GM06990 (cell line): ENCODE measurements at places on chromosomes 2 and 18.

GRCh38 chr18:61891894-61892293 is 913 bp downstream of the RNF152 start:
- DNase-seq = no peak

DNA sequence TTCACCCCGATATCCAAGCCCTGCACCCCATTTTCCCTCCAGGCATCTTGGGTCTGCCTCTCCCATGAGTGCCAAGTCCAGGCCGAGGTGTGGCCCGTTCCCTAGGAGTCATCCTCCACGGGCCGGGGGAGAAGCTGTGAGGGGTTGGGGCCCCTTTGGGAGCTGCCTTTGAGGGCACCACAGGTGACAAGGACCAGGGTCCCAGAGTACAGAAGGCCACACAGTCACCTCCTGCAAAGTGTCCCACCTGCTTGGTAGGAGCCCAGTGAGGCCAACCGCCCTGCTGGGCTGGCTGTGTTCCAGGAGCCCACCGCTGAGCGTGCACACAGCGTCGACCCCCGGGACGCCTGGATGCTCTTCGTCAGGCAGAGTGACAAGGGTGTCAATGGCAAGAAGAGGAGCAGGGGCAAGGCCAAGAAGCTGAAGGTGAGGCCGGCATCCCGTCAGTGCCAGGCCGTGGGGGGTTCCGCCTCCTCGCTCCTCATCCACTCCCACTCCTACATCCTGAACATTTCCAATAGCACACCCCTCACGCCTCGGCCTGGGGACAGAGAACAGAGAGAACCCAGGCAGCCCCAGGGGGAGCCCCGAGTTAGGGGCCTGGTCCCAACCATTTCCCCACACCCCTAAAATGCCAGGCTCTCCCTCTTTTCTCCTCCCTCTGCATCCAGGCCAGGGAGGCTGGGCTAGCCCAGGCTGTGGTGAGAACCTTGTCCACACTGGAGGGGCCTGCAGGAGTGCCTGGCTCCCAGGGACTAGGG is 2.7 kb downstream of the ERFE start:
- no peak for DNase-seq

DNA sequence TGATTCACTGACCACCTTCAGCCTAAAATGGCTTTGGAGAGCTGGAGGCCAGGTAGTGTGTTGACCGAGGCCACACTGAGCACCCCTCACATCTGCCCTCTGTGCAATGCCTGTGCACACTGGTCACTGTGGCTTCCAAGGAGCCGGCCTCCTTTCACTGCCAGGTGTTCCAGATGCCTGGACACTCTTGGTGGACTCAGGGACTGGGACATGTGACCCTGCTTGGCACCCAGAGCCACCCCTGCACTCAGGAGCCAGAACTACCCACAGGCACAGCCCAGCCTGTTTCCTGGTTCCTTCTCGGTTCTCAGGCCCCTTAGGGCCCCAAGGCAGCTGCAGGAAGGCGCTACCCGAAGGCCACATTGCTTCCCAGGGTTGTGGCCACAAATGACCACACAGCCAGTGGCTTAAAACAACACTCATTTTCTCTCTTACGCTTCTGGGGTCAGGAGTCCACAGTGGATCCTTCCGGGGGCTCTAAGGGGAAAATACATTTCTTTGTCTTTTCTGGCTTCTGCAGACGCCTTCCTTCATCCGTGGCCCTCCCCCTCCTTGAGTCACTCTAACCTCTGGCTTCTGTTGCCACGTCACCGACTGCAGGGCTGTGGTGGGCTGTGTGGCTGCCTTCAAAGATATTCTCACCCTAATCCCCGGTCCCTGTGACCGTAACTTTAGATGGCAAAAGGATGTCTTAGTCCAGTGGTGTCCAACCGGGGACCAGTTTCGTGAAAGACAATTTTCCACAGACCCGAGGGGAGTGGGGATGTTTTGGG is 78.6 kb downstream of the ASB1 start:
- no peak for DNase-seq

DNA sequence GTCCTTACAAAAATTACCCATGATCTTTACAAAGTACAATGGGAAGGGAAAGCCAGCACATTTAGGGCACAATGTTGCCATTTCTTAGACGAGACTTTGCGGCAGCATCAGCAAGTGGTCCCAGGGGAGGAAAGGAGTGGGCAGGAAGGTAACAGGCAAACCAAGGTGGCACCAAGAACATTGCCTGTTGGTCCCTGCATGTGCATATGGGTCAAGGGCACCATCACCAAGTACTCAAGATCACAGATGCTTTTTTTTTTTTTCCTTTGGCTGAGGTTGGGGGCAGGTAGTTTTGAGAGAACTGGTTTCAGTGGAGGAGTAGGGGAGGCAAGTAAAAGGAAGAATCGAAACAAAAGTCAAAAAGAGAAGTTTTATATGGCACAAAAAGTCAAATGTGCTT is 752 bp upstream of the CYTIP start:
- DNase-seq = no peak

- DNase-seq = no peak
Measured at GRCh38 chr2:241814393-241814642, 5.3 kb downstream of the NEU4 start.

DNA sequence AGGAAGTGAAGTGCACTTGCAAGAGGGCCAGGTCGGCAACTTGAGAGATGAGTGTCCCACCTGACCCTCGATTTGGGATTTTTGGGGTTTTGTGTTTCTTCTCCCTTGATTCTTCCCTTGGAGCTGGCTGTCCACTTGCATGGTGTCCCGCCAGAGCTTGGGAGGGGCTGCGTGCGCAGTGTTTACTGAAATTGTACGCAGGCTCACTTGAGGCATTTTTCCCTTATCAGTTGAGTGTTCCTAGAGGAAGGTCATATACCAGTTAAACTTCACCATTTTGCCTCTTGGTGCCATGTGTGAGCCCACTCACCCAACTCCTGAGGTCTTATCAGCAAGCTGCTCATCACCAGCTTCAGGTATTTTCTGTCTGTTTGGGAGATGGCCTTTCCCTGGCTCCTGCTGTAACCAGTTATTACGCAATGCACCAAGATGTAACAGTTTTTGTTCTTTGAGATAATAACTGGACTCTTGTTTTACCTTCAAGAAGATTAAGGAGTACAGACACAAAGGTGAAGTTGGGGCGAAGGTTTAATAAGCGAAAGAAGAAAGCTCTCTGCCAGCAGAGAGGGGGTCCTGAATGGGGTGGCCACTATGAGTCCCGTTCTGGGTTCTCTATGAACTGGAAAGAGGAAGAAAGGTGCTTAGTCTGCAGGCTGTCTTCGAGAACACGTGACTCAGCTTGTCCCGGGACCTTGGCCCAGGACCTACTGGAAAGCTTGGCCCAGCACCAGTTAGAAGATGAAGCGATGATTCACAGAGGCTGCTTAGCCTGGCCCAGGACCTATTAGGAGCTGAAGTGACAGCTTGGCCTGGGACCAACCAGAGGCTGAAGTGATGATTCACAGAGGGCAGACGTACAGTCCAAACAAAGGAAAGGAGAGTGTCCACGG is 21.5 kb upstream of the TXNL4A start:
- no peak for DNase-seq

- no peak for DNase-seq
Measured at GRCh38 chr2:129055824-129056223, 737.2 kb upstream of the HS6ST1 start.

DNA sequence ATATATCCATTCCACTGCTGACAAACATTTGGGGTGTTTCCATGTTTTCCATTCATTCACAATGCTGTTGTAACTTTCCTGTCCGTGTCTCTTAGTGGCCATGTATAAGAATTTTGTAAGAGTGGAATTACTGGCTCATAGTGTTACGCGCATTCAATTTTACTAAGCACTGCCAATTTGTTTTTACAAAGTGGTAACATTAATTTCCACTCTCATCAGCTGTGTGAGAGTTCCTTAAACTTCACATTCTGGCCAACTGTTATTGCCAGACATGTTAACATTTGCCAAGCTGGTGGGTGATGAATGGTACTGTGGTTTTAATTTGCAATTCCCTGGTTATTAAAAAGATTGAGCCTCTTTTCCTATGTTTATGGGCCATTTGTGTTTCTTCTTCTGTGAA is 134.2 kb downstream of the DTNB start:
- DNase-seq = no peak

DNA sequence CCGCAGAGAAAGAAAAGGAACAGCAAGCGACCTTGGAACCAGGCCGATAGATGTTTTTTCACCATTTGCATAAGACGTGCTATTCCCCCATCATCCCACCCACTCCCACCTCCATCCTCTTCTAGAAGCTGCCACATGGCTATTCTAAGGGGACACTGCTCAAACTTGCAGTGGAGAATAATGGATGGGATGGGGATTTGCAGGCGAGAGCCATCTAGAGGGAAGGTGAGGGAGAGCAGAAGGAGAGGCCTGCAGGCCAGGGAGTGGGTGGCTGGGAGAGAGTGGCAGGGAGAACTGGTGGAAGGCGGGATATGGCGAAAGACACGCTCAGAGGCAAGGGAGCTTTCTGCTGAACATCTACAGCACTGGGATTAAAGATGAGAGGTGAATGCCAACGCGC is 84.9 kb downstream of the MAPK4 start:
- DNase-seq = no peak

GRCh38 chr2:30026091-30027055 is 105.0 kb upstream of the ALK start:
- no peak for DNase-seq

GRCh38 chr2:191385416-191386160 is 140.4 kb downstream of the MYO1B start:
- DNase-seq = no peak

GRCh38 chr18:50126471-50126870 is 68.5 kb downstream of the MYO5B start:
- DNase-seq = no peak

GRCh38 chr2:176464886-176465564 is 195.8 kb downstream of the MTX2 start:
- DNase-seq = no peak

DNA sequence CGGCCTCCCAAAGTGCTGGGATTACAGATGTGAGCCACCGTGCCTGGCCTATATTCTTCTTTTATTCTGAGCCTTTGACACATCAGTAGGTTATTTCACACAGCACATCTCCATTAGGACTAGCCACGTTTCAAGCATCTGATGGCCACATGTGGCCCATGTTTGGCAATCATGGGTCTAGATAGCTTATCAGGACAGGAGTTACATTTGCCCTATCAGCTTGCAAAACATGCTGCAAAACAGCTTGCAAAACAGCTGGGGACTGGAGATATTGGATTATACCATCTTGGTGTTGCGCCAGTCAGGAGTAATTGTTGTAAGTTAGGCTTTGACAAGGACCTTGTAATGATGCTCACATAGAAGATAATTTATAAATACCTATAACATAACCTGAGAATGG is 94.9 kb downstream of the GBX2 start:
- no peak for DNase-seq

- DNase-seq = no peak
Measured at GRCh38 chr2:44351676-44352075, 9.6 kb downstream of the PREPL start.

DNA sequence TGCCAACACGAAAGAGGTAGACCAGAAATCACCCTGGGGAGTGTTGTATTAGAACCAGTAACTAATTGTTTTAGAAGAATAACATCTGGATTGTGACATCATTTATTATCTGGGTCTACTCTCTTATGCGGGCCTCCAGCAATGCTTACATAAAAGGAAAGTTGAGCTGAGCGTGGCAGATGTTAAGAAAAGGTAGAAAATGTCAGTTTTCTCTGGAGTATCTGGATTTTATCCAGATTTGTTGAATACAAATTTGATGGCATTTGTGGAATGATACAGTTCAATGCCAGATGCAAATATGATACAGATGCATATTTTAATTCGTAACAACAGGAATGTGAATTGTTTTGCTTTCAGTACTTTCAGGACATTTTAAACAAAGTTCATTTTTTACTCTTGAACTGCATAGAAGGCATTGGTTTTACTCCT is 90.3 kb downstream of the PRPF40A start:
- DNase-seq = no peak

- DNase-seq = no peak
Measured at GRCh38 chr2:85524336-85524908, 14.5 kb upstream of the MAT2A start.

DNA sequence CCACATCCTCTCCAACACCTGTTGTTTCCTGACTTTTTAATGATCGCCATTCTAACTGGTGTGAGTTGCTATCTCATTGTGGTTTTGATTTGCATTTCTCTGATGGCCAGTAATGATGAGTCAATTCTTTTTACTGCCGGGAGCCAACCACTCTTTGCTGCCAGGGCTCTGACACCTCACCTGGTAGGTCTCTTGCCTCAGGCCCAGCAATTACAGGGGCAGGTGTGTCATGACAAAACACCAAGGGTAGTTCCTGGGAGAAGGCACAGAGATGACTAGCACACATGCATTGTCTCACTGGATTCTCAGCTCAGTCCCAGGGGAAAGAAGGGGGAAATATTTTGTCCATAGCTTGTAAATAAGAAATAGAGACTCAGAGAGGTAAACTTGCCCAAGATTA is 122.3 kb downstream of the CHST9 start:
- DNase-seq = no peak
